ENCODE measurements at places on chromosomes 1 and 21.
A peak's percentile ranks its signal among the peaks of the same experiment; 100 is the strongest.

DNA sequence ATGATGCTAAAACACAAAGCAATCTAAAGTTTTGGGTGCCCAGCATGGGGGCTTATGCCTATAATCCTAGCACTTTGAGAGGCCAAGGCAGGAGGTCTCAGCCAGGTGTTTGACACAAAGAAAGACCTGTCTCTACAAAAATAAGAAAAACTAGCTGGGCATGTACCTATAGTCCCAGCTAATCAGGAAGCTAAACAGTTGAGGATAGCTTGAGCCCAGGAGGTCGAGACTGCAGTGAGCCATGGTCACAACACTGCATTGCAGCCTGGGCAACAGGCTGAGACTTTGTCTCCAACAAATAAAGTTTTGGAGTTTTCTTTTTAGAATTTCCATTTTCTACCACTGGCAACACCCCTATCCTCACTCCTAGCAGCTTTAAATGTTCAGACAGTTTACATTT, 55.1 kb upstream of the GUCA2A start:
- DNase-seq, result no peak

- no peak for DNase-seq
These were observed 5.1 kb downstream of the PRXL2B start for GRCh38 chr1:2591581-2592261.

GRCh38 chr1:112368198-112368597, 27.8 kb upstream of the CTTNBP2NL start:
- DNase-seq, result no peak

DNA sequence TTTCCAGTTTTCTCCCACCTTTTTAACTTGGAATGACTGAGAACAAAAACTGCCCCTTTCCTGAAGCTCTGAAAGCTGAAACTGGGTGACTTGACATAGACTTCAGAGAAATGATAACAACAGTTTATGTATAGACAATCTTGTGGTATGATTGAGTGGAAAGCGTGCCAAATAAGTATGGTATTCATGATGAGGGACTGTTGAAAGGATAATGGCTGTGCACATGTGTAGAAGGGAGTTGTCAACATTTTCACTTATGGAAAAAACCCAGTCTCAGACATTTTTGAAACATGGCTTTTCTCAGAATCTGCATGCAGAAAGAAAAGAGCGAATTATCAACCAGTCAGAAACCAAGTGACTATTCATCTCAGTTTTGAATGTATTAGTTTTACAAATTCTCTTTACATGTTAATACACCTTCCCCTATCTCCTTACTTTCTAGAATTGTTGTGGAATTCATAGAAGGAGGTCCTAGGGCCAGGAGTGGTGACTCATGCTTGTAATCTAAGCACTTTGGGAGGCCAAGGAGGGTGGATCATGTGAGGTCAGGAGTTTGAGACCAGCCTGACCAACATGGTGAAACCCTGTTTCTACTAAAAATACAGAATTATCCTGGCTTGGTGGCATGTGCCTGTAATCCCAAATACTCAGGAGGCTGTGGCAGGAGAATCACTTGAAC, 261.2 kb downstream of the S1PR1 start:
- DNase-seq, result no peak

DNA sequence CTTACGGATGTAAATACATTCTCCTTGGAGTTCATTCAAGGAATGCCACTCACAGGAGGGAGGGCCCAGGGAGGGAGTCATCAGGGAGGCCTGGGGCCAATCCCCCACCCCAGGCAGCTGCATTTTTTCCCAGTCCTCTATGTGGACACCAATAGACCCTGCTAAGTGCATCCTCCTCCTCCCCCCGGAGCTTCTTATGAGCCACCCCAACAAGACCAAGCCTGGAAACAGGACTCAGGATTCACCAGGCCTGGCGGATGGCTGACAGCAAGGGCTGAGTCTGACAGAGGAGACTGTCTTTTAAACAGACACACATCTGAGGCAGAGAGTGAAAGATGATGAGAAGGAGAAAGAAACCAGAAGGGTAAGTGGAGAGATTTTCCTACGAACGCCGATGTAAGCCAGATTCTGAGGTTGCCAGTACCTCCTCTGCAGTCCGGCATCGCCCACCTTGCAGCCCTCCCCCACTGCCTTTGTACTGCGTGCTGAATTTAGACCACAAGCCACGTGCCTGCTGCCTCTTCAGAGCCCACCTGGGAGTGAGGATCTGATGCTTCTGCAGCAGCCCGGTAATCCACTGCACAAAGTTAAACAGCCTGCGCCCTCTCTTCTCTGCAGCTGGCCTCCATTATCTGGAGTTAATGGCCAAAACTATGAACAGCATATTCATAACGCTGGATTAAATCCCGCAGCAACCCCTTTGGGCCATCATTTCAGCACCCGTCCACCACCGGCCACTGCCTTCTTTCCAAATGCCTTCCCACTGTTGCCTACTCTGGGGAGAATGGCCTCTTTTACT, 17.6 kb upstream of the SFPQ start:
- no peak for DNase-seq

DNA sequence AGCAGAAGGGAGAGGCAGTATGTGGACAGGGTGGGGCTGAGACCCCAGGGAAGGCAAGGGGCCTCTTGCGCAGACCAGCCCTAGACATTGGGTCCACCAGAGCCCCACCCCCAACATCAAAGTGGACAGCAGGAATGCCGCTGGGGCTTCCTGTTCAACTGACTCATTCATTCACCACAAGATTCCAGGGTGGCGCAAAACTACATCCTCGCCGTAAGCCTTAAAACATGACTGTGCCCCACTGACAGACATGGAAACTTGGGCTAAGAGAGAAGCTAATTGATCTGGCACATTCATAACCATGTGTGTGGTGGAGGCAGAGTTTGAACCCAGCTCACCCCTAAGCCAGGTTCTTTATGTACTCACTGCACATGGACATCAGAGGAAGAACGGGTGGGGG, 14.0 kb downstream of the COL16A1 start:
- no peak for DNase-seq

GRCh38 chr1:58999676-59000075, 215.8 kb upstream of the JUN start:
- no peak for DNase-seq

DNA sequence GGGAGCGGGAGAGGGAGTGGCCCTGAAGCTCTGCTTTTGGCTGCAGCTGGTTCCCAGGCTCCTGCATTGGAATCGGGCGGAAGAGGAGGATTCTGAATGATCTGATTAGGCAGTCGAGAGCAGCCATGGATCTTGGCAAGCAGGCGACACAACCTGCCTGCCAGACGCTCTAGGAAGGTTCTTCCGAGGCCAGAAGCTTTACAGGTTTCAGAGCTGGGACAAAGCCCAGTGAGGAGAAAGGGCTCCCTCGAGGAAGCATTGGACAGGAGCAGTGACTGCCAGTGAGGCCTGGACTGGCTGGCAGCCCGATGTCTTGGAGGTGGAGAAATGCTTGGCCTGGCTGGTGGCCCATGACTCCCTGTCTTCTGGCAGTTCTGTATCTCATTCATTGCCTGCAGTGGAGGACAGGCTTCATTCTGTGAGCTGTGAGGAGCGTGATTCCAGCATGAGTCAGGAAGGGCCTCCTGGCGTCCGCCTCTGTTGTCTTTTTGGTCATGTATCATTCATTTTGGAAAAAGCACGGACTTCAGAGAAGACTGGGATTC, 132.7 kb upstream of the IPO9 start:
- DNase-seq, result no peak

GRCh38 chr1:151289991-151290708, 8.1 kb downstream of the ZNF687 start:
- no peak for DNase-seq

GRCh38 chr1:234231061-234231892, 142.0 kb upstream of the COA6 start:
- no peak for DNase-seq

DNA sequence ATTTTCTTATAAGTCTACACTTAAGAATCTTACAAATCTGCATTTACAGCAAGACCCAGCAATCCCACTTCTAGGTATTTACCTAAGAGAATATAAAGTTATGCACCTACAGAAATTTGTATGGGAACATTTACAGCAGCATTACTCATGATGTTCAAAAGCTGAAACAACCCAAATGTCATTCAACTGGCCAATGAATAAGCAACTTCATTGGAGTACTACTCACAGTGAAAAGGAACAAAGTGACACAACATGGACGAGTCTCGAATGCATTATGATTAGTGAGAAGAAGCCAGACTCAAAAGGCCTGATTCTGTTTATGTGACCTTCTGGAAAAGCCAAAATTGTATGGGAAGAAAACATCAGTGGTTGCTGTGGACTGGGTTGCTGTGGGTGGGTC, 116.9 kb downstream of the CAMTA1 start:
- DNase-seq, result no peak

GRCh38 chr1:223401873-223402789, 8.9 kb downstream of the CCDC185 start:
- DNase-seq, result no peak

- DNase-seq, result no peak
These were observed 397.3 kb downstream of the RPS6KC1 start for GRCh38 chr1:213448360-213448759.

DNA sequence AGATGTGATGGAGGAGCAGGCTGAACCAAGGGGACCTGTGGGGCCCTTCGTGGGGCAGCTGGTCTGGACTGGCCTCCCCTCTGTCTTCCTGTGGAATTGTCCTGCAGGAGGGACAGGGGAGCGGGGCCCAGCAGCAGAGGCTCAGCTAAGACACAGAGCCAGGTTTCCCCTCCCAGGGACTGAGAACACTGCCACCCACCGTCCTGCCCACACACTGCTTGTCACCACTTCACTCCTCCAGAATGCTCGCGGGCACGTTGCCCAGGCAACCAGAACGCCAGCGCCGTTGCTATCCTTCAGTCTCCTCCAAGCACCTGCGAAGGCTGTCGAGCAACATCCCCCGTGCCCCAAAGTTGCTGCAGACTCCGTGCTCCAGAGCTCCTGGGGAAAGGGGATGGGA, 46.4 kb downstream of the AJAP1 start:
- no peak for DNase-seq

DNA sequence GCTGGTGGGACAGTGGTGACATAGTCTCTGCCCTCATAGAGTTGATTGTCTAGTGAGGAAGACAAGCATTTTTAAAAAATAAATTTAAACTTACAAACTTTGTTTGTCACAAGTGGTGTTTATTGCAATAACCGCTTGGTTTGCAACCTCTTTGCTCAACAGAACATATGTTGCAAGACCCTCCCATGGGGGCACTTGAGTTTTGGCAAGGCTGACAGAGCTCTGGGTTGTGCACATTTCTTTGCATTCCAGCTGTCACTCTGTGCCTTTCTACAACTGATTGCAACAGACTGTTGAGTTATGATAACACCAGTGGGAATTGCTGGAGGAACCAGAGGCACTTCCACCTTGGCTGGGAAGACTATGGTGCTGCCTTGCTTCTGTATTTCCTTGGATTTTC, 58.4 kb downstream of the LAMC2 start:
- DNase-seq, result no peak

GRCh38 chr1:161702250-161702649, 4.8 kb upstream of the FCRLA start:
- DNase-seq, result no peak

DNA sequence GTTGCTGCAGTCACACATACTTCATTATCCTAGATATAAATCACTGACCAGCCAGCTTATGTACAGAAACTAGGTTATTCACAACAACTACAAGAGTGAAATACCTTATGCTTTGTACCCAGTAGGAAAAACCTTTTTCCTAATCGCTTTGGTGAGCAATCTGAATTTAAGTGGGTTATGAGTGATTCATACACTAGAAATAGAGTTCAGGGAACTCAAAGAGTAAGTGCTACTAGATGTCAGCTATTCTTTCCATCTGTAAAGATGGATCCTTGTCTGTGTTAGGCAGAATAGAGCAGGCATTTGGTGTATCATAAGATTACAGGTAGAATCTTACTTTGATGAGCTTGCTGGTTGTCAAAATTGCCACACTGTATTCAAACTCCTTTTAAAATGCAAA, 101.9 kb downstream of the ZNF644 start:
- no peak for DNase-seq

GRCh38 chr21:38840456-38841300, 34.9 kb downstream of the ETS2 start:
- no peak for DNase-seq

- DNase-seq, result no peak
These were observed 992.7 kb downstream of the TTLL7 start for GRCh38 chr1:83006271-83006670.

DNA sequence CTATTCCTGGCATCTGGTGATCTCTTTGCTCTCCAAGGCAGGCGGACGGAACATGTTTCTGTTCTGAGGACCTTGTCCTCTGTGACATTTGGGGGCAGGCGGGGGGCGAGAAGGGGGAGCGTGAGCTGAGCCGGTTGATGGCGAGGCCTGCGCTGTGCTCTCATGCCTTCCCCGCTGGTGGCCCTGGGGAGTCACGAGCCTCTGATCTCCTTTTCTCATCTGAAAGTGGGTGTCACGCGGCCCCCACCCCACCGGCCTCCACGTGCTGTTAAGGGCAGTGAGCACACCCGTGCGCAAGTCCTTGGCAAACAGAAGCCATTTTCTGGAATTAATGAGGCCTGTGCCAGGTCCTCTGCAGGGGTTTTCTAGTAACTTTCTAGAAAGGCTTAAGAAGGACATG, 102.8 kb upstream of the ACTRT2 start:
- DNase-seq, result no peak

DNA sequence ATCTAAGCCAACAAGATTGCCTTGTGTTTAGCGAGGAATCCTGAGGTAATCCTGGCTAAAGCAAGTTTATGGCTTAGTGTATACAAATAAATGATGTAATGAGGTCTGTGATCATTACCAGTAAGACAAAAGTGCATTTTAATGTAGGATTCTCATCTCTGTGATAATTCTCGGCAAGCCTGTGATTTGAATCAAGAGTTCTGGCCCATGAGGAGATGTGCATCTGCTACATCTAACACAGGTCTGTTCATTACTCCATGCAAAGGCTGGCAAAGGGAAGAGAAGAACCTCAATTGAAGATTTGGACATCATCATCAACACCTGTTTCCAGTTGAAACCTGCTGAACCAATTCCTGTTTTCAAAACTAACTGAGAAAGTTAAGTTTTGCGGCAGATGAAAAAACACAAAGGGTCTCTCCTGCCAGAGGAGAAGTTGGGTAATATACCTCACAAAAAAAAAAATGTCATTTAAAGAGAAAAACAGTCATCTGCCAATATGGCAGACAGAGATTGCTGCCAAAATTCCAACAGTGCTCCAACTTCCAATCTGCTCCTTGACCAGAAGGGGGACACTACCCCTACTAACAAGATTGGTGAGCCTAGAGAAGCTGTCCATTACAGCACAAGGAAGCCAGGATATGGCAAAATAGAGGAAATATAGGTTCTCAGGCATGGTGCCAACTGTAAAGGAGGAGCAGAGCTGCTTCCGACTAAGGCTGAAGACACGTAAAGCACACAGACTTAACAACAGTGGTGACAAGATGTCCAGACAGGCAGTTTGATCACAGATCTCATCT, 453.7 kb downstream of the TTLL7 start:
- no peak for DNase-seq

DNA sequence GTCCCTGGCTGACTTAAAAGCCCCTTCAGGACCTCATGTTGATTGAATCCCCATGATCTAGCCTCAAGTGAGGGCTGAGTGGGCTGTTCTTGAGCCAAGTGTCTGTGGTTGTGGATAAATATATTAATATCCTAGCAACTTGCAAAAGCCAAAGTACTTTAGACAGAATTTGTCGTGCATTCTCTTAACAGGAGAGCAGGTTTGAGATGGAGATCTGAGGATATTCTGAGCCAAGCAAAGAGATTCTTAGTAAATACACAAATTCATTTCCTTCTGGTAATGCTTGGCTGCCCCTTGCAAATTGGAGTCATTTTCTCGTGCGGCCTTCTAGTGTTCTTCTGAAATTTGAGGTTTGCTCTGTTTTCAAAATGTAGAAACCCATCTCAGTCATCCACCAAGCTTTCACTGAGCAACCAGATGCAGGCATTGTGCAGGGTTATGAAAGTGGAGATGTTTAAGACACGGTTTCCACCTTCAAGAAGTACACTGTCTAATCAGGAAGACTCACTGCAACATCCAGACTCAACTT, 242.1 kb upstream of the JUN start:
- DNase-seq, result peak; percentile 60

All from GM13977 (cell line).